Cerebellum (tissue), 4 donors: ENCODE measurements at places on chromosomes 12 and 14.

- DNase-seq = peak; percentile 26
These were observed 400 bp downstream of the ADCY6 start for GRCh38 chr12:48788524-48788853.

GRCh38 chr12:121652767-121653497 lies 16.5 kb downstream of the MORN3 start:
- no peak for DNase-seq

DNA sequence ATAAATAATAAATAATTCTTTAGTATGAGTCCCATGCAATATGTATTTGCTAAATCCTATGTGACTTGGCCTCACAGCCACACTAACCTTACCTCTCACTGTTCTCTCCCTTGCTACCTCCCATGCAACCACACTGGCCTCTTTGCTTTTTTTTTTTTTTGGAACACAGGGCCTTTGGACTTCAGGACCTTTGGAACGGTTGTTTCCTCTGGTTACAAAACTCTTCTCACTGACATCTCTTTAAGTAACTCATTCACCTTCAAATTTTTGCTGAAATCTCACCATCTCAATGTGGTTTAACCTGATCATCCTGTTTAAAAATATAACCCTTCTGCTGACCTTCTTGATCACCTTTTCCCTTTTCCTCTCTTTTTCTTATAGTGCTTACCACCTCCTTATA lies 194.0 kb downstream of the SSPN start:
- no peak for DNase-seq

GRCh38 chr12:109946913-109947312 lies 46.8 kb downstream of the TCHP start:
- no peak for DNase-seq

- DNase-seq = no peak
These were observed 375.9 kb downstream of the BTG1 start for GRCh38 chr12:91769736-91770135.

GRCh38 chr14:103856105-103856504 lies 8.7 kb upstream of the PPP1R13B start:
- no peak for DNase-seq

- DNase-seq = peak; percentile 66
These were observed 52.9 kb downstream of the SETD3 start for GRCh38 chr14:99427632-99428300.

DNA sequence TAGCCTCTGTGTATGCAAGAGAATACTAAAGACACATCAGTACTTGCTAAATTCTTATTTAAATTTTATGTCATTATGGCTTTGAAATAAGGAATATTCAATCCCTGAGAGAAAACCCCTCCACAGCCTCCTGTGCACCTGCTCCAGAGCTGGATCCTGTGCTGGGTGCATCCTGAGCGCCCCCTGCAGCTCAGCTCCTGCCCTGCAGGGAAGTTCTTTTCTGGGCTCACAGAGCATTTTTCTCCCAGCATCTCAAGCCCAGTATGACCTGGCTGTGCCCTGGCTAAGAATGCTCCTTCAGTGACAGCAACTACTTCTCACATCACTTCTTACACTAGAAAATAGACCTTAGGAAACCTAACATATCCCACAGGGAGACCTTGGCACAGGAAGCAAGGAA lies 1211.7 kb downstream of the TMEM121 start:
- DNase-seq = no peak
